ENCODE measurements at places on chromosomes 2 and 18.

GRCh38 chr2:118967124-118967880 is 25.3 kb downstream of the MARCO start:
- no peak for DNase-seq

- no peak for DNase-seq
Measured at GRCh38 chr2:241150660-241151530, 628 bp downstream of the PPP1R7 start.

GRCh38 chr18:47050468-47050867 is 15.0 kb upstream of the ELOA2 start:
- no peak for DNase-seq

- DNase-seq = no peak
Measured at GRCh38 chr2:236963631-236964182, 122.0 kb upstream of the COPS8 start.

- no peak for DNase-seq
Measured at GRCh38 chr2:41764131-41764530, 283.7 kb upstream of the PKDCC start.

GRCh38 chr2:20913491-20913890 is 90.6 kb upstream of the LDAH start:
- DNase-seq = no peak

DNA sequence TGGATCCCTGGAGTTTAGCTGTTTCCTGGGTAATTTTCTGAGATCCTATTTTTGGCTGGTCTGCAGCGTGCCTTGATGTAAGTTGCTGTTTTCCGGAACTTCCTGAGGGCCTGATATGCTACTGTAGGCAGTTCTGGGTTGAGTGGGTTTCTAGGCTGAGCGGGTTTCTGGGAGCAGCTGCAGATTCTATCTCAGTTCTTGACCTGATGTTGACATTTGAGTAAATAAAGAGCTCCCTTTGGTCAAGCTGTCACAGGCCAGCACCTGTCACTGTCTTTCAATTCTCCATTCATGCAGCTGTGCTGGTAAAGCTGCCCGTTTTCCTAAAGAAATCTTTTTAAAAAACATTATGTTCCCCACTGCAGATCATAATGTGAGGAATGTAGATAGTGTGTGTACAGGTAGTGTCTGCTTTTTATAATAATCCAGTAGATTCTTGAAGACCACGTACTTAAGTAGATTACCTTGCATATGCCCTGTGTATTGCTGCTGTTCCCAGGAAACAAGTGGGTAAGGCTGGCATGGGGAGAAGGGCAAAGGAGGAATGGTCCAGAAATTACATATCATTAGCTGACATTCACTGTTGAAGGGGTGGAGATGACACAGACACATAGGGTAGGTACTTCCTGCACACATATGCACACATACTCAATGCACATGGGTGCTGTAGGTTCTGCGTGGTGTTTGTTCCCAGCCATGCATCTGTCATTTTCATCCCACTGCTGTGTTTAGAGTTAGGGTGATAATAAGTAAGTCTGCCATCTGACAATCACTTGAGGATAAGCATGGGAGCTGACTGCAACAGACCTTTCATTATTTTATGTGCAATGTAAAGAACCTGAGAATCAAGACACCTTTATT is 25.9 kb downstream of the CD28 start:
- DNase-seq = no peak

DNA sequence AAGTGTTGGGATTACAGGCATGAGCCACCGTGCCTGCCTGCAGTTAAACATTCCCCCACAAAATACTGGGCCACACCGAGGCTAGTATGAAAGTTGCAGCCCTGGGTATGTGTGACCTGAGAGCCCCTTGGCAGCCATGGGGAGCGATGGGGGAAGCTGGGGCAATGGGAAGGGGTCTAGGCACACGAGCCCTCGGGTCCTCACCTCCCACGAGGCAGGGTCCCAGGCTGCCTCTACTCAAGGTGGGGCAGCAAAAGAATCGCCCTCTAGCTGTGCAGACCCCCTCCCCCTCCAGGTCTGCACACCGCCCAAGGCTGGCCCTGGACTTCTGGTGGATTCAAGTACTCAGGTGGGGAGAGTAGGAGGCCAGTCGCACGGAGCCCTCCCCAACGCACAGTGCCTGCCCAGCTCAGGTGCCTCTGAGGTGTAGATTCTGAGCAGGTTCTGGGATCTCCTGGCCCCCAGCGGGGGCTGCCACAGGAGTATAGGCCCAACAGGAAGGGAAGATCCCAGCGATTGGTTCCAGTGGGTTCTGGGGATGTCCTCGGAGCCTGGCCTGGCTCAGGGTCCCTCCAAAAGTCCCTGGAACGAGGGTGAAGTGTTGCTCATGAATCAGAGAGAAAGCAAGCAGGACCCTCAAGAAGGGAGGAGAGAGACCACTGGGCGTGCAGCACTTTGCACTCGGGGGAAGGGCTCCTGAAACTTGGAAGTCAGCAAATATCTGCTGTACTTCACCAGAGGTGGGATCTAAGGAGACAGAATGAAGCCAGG is 2.6 kb downstream of the GPR35 start:
- no peak for DNase-seq

GRCh38 chr2:215503381-215503780 is 67.5 kb upstream of the FN1 start:
- no peak for DNase-seq

- no peak for DNase-seq
Measured at GRCh38 chr2:134372611-134373131, 118.8 kb downstream of the MGAT5 start.

GRCh38 chr18:46623541-46623940 is 33.5 kb downstream of the LOXHD1 start:
- DNase-seq = no peak

DNA sequence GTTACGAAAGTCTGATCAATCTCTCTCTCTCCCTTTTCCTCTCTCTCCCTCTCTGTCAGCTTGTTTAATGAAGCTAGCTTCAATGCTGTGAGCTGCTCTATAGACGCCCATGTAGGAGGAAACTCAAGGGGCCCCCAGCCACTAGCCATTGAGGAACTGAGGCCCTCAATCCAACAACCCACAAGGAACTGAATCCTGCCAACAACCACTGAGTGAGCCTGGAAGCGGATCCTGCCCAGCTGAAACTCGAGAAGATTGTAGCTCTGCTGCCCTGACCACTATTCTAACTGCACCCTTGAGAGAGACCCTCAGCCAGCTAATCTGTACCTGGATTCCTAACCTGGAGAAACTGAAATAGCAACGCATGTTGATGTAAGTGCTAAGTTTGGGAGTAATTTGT is 129.2 kb downstream of the BCL11A start:
- no peak for DNase-seq

DNA sequence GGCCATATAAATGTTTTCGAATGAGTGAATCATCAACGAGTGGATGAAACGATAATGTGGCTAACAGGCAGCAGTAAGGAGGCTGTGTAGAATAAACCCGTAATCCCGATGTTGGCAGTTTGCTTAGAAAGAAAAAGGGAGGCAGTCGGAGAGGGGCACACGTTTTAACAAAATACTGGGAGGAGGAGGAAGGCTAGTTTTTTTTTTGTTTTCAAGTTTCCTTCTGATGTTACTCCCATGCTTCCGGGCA is 476 bp upstream of the MSH2 start:
- DNase-seq = no peak
